ENCODE measurements at places on chromosomes 7 and 10.

DNA sequence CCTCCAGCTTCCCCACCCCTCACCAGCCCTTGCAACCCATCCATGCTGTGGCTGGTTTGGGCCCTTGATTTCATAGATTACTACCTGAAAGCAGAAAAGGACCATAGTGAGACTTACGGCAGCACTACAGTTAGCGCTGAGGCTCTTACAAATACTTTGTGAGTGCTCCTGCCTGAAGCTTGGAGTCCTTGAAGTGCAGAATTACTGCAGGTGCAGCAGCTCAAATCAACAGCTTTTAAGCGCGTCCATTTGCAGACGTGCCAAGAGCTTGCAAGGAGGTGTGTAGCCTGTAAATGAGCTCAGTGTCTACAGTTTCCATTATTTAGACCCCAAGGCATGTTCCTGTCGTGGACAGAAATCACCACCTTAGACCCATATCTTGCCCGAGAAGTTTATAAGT lies 103.0 kb downstream of the CELF2 start:
- no peak for DNase-seq

GRCh38 chr7:56105508-56105907 lies 768 bp downstream of the CHCHD2 start:
- peak; percentile 51 for DNase-seq

DNA sequence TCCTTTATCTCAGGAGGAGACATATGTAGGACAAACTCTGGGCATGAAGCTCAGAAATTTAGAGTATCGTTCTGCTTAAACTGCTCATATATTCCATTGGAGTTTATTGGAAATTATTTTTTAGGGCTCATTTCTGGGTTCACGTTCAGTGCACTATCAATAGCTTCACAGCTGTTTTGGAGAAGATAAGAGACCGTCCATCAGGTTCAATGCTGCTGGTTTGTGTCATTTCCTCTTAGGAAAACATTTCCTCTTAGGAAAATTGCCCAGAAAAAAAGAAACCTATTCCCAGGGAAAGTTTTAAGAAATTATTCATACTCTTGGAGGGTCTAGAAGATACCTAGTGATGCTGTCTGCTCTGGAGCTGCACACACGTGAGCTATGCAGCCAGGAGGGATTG lies 691.7 kb downstream of the GRID1 start:
- no peak for DNase-seq

DNA sequence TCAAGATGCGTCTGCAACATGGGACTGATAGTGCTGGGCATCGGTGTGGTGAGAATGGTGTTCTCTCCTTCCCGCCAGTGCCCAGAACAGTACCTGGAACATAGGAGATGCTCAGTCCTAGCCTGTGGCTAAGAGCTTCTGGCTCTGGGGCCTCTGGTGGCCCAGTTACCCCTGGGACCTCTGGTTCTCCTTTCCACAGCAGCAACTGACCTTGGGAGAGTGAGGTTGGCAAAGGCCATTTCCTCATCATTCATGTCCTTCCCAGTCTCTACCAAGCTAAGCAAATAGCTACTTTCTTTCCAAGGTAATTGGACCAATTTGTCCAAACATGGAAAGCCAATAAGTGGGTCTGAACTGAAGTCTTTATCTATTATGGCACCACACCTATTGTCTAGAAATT lies 11.6 kb upstream of the GOLGA7B start:
- DNase-seq = no peak

DNA sequence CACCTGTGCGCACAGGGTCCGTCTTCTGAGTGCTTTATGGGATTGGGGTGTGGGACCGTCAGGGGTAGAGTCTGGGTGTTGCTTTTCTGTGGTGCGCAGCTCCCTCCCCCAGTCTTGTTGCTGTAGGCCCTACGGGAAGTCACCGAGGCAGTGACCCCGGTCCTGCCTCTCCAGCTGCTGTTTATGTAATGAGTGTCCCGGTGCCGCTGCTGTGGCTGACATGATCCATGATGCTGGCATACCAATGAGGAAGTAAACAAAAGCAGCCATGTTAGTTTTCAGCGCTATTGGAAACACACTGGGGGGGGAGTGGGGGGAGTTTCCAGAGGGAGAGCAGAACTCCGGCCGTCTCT lies 1.1 kb downstream of the TRIM8 start:
- peak; percentile 93 for DNase-seq

Data from lung (tissue), 17 donors.